ENCODE measurements at places on chromosomes 6 and 20.

DNA sequence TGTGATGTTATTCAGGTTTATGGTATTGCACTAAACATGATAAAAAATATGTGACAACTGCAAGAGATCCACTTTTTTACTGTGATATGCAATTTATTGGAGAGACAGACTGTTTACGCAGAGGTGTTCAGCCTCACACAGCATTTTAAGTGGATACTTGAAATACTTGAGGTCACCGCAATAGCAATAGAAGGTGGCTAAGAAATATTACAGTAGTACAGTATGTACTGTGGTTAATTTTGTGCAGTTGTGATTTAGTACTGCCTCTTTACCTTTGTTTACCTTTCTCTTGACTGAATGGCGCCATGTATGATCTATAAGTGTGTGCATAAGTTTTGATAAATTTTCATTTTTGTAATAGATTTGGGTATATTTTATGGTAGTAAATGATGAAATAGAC lies 17.4 kb downstream of the MACROD2 start:
- no peak for DNase-seq

DNA sequence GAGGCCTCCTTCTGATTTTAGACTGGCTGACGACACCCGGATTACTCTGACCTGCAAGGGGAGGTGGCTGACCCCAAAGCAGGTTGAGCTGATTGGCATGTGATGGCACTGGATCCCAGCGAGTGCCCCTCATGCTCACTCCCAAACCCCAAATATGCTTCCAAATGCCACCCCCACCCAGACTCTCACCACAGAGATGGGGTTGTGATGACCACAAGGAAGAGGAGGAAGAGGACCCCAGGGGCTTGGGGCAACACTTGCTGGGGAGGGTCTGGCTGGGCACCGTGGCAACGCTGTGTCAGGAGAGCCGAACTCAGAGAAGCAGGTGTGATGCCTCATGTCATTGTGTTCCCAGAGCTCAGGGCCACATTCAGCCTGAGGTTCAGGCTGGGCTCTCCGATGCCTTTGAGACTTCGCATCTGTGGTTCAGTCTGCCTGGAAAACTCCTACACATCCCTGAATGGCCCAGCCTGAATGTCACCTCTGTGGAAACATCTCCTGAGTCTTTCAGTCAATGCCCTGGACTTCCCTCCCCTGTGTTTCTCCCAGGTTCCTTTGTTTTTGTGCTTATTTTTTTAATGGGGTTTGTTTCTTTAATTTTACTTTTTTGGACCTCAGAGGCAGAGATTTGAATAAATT lies 169.1 kb upstream of the PMEPA1 start:
- no peak for DNase-seq

DNA sequence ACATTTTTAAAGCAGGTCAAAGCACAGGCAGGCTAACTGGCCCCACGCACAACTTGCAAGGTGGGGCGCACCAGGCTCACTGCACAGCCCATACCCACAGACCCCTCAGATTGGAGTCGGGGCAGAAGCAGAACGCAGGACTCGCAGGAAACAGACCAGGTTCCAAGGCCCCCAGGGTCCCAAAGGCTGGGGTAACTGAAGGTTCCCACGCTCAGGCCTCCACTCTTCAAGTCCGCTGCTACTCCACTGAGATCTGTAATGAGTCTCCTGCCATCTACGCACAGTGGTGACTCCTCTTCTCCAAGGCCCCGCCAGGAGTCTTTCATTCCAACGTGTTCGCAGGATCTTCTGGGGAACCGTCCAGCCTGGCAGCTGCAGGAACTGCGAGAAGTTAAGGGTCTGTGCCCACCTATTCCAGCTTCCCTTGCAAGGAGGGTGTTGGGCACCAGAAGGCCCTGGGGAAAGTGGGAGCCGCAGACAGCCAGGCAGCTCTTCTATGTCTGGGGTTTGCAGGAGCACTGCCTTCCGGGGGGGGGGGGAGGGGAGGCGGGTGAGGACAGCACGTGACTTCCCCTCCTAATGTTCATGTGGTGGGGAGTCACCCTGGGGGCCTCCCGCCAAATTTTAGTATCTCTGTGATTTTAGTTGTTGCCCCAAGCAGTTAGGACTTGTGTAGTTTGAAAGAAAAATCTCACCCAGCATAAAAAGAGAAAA lies 2.0 kb upstream of the TAF4 start:
- DNase-seq, result no peak

DNA sequence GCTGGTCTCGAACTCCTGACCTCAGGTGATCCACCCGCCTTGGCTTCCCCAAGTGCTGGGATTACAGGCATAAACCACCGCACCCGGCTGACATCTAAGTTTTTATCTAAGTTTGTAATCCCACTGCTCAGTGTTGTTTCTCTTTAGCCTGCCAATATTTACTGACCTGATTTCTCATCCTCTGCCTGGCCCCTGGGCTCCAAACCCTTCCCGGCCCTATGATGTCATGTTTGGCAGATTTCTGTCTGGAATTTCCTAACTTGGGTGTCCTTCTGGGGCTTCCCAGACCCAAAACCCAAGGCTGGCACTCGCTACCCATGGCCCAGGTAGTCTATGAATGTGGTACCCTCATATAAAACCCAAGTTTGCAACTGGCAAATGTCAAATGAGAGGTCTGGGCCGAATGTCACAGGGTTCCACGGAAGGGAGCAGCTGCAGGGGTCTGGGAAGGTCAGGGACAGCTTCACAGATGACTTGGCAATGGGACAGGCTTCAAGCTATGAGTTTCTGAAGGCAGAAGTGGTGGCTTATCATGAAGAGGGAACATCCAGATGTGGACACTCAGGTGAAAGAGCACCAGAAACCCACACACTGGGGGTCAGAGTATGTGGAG lies 54.9 kb downstream of the TMEM170B start:
- no peak for DNase-seq

DNA sequence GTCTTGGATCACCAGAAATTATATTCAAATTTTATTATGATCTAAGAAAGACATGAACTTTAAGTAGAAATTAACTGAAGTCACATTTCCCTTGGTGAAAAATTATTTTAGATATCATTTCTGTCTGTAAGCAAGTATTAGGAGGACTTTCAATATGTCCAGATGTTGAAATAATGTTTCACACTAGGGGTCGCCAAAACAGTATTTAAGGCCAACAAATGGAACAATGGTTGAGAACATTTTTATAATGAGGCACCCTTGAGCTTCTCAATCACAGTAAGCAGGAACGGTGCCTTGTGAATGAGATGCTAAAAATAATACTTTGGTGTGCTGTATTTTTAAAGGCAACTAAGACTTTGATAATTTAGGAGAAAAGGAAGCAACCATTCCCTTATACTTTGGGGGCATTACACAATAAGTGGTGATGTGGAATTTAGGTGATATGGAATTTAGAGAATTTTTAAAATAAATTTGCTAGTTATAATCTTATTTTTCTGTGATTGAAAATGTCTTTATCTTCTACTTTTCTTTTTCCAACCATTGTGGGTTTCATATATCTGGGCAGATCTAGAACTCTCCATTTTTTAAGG lies 9.6 kb upstream of the SF3B5 start:
- DNase-seq, result no peak

DNA sequence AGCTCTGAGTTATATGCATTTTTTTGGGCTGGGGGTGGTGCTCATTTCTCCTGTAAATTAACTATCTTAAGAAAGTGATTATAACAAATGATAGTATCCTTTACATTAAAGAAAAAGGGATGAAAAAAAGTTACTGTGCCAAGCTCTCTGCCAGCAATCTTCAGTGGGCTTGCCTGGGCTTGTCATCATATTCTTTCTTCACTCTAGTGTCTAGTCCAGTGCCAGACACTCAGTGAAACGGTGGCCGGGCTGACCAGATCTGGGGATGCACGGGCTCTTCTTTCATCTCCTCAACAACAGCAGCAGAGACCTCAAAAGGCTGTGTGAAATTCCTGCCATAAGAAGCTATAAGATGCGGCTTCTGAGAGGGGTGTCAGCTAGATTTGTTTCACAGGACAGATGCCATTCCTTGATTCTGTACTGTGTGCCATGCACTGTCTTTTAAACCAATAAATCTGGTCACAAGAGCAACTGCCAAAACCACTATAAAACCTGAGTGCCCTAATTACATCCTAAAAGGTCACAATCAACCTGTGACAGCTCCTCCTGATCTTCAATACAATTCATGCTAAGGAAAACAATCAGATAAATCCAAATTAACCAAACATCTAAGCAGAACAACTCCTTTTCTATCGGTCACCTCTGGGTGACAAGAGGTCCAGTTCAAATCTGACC lies 12.1 kb downstream of the EXOC2 start:
- DNase-seq, result no peak

DNA sequence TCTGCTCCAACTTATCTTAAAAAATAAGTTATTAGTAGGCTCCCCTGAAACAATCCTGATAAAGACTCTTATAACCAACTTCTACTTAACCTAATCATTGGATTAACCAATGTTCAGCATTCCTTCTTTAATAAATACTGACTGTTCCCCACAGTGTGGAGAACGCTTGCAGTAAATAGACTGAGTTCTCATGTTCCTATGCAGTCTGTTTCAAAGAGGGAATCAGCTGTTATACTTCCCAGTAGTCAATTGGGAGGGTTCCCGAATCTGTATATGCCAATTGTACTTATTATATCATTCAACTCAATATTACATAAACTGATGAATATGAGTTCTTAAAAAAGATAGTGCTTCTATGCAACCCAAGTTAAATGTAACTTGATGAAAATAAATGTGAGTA lies 9.7 kb upstream of the JAG1 start:
- DNase-seq, result no peak

- no peak for DNase-seq
Observed at GRCh38 chr6:121873595-121873994, 438.1 kb downstream of the GJA1 start.

GRCh38 chr6:155245831-155246230 lies 18.0 kb upstream of the CLDN20 start:
- DNase-seq, result no peak

DNA sequence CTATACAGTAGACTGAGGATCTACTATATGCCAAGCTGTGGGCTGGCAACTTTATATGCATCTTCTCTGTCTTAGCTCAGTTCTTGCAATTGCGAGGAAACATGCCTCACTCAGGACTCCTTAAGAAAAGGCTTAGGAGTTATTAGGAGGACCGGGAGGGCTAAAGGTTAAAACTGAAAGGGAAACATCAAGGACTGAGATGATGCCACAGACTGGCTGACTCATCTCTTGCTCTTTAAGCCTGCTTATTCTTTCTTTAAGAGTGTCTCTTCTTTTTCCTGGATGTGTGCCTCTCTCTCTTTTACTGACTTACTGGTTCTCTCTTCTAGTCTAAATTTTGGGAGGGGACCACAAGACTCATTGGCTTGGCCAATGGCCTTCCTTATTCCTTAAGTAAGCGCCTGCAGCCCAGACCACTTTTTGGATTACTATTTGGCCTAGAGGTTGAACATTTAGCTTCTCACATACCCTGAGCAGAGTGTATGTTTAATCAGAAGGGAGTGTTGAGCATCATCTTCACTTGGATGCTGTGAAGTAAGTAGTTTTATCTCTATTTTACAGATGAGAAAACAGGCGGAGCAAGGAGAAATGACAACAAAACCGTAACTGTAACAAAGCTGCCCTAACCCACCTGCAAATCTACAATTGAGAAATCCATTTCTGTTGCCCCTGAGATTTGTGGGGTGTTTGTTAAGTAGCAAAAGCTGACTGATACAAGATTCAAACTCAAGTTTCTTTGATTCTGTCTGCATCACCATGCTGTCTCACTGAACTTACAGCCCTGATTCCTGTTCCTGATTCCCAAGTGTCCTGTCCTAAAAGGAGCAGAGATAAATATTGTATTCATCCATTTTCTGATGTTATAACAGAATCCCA lies 7.2 kb upstream of the SDC4 start:
- no peak for DNase-seq

DNA sequence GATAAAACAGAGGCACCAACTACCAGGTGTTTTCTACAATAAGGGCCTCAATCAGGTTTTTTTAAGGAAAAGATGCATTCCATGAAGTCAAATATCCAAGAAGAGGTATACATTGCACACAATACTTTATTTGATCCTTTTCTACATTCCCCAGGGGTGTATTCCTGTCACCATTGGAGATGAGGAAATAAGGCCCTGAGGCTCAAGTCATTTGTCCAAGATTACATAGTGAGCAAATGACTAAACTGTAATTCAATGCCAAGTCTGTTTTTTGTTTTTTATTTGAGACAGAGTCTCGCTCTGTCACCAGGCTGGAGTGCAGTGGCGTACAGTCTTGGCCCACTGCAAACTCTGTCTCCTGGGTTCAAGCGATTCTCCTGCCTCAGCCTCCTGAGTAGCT lies 69.2 kb upstream of the CDYL start:
- no peak for DNase-seq

GRCh38 chr6:84003131-84003530 lies 30.4 kb upstream of the MRAP2 start:
- no peak for DNase-seq

GRCh38 chr6:129130959-129131681 lies 248.2 kb downstream of the LAMA2 start:
- DNase-seq, result no peak
